ENCODE measurements at places on chromosomes 3 and 15.

DNA sequence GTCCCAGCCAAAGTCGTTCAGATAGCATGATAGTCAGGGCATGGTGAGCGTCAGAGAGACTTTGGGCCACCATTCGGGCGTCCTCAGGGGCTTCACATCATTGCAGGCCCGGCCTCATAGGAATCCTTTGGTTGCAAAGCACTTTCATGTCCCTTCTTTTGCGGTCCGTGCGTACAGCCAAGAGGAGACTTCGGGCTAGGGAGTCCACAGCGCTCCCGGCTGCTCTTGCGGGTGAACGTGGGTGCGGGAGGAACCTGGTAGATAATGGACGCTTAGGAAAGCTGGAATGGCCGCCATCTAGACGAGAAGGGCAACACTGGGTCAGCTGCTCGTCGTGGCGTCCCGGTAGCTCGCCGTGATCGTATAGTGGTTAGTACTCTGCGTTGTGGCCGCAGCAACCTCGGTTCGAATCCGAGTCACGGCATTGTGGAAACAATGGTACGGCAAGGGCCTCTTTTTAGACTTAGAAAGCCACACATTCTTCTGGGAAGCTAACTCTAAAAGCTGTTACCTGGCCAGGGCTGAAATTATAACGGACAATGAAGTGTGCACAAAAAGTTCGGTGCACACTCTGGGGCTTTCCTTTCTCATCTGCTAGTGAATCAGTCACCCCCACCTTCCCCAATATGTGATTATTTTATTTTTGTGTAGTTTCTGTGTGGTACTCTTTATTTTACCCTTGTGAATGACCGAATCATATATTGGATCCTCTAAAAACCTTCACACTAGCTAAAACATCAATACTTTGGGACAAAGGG is 13.2 kb upstream of the SHF start:
- DNase-seq, result peak; percentile 77

GRCh38 chr3:57004229-57004628 is 56.2 kb upstream of the SPATA12 start:
- no peak for DNase-seq

DNA sequence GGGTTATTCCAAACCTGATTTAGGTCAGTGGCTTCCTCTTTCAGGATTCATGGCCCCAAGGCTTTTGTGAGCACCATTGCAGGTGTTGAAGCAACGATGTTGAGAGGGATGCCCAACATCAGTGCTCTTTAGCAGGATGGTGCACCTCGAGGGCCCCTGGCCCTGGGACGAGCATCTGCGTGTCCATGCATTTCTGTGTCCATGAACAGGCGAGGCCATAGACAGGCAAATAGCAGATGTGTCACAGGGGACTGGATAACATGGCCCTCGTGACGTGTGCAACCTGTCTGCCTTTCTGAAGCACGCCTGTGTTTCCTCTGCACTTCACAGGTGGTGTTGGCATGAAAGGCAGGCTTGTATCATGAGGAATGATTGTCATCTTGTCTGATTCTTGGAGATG is 132.3 kb downstream of the SNRPN start:
- no peak for DNase-seq

GRCh38 chr3:183027276-183027675 is 46.9 kb upstream of the DCUN1D1 start:
- DNase-seq, result no peak

DNA sequence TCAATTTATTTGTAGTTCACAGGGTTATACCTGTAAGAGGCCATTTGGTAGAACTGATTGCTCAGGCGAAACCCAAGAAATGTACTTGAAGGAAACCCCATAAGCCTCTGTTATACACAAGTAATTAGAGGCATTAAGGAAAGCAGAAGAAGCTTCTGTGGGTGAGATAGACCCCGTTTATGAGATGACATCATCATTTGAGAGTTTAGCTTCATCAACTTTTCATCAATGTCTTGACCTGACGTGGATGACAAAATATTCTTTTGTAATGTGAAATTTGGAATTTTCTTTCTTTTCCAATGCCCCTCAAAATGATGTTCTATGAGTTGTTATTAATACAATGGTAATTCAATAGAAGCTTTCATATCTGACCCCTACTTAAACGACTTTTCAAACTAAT is 136.2 kb downstream of the MDFIC2 start:
- DNase-seq, result no peak

DNA sequence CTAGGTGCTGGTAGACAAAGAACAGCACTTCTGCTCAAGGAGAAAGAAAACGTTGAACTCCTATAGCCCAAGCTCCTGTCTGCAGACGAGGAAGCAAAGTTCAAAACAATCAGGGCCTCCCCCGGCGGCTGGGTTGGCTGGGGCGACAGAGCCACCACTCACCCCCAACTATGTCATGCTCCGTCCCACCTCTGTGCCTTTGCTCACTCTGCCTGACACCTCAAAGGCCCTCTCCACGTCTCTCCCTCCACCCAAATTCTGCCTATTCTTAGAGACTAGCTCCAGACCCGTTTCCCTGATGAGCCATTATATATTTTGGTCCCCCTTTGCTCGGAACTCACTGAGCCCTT is 304.3 kb downstream of the TLE3 start:
- no peak for DNase-seq

- no peak for DNase-seq
Observed at GRCh38 chr3:134274571-134274970, 23.9 kb upstream of the RYK start.
